ENCODE measurements at places on chromosomes 16 and 17.

DNA sequence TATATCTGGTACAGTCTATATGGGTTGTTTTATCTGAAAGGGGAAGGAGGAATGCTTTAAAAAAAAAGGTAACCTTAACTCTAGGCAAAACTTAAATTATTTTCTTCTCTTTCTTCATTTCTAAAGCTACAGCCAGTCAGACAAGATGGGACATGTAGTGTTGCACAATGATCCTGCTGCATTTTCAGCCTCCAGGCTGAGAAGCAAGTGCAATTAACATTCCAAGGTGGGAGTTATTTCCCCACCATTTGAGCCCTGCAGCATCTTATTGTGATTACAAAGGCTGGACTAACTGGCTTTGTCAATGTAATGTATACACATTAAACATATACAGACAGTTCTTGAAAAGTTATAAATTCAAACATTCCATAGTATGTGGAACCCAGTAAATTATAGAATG lies 22.6 kb upstream of the NF1 start:
- peak; percentile 79 for DNase-seq

- DNase-seq = no peak
Measured at GRCh38 chr16:14109077-14109775, 38.1 kb downstream of the MRTFB start.

- DNase-seq = peak; percentile 98
Measured at GRCh38 chr17:50638966-50639713, 4.5 kb downstream of the ABCC3 start.

- DNase-seq = peak; percentile 28
Measured at GRCh38 chr17:72788950-72789585, 303.4 kb downstream of the SLC39A11 start.

DNA sequence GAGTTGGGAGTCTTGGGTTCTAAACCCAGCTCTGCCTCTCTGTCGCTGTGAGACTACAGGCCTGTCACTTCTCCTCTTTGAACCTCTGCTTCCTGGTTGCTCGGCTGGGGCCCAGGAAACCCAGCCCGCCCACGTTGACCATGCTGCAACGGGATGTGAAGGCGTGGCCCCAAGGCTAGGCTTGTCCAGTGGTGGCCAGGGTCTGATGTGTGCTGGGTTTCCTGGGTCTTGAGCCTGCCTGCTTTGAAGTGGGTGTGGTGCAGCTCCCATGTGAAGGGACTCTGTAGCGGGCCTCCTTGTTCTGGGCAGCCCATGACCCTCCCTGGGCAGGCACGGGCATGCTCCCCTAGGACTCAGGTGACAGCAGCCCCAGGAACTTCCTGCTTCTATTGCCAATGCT lies 82.3 kb downstream of the SDR42E1 start:
- no peak for DNase-seq

GRCh38 chr17:83182620-83183101 lies 103.3 kb downstream of the METRNL start:
- DNase-seq = no peak

GRCh38 chr16:48629531-48629930 lies 19.6 kb upstream of the N4BP1 start:
- DNase-seq = no peak

DNA sequence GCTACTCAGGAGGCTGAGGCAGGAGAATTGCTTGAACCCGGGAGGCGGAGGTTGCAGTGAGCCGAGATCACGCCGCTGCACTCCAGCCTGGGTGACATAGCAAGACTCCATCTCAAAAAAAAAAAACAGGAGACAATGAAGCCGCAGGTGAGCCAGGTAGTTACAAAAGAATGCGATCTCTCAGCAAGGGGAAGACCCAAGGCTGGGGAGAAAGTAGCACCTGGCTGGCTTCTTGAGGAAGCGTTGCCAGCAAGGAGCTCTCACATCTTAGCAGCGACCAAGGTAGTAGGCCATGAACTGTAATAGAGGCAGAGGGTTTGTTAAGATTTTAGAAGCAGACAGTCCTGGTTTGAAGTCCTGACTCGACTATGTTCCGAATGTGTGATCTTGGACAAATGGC lies 175.0 kb downstream of the AIPL1 start:
- no peak for DNase-seq

- DNase-seq = no peak
Measured at GRCh38 chr16:1538804-1539520, 5.5 kb downstream of the TMEM204 start.

DNA sequence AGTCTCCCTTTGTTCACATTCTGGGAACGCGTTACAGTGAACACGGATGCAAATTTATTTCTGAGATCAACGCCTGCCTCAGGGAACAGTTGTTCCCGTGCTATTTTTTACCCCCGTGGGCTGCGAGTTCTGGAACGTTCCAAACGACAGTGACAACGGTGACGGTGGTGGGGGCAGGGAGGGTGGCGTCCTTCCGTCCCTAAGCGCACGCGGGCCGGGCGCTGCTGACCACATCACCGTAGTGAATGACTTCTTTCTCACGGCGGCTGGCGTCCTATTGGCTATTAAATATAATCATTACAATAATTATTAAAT lies 45.1 kb upstream of the SSTR5 start:
- no peak for DNase-seq

DNA sequence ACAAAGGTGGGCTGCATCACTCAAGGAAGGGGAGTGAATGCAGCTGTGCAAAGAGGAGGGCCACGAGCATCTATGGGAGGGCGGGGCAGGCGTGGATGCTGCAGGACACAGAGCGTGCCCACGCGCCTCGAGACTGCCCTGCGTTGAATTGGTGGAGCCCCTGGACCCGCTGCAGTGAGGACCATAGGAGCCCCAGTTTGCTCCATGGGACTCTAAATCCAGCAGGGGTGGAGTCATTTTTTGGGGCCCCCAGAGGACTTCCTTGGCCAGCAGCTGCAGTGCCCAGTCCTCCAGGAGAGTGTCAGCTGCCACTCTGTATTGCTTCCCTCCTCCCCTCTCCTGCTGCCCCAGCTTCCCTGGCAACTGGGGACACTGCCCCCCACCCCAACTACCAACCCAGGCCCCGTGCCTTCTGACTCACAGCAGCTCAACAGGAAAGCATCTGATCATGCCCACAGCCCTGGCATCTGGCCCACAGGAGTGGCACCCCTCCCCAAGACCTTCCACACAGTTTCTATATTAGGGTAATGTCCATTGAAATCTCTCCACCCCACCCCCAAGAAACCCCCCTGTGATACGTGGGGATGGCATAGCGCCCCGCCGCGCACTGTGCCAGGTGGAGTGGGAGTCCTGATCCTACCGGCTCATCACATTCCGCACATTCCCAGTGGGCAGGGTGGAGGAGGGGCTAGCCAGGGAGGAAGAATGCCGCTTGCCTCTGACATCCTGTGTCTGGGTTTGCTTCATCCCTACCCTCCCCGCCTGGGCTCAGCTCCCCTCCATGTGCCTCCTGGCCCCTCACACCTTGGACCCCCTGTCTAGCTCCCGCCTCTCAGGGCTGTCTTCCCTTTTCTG lies 27.8 kb upstream of the ITGA3 start:
- peak; percentile 94 for DNase-seq

- no peak for DNase-seq
Measured at GRCh38 chr17:42087736-42088705, 10.3 kb downstream of the ZNF385C start.

- no peak for DNase-seq
Measured at GRCh38 chr16:52543654-52544053, 3.3 kb downstream of the TOX3 start.

DNA sequence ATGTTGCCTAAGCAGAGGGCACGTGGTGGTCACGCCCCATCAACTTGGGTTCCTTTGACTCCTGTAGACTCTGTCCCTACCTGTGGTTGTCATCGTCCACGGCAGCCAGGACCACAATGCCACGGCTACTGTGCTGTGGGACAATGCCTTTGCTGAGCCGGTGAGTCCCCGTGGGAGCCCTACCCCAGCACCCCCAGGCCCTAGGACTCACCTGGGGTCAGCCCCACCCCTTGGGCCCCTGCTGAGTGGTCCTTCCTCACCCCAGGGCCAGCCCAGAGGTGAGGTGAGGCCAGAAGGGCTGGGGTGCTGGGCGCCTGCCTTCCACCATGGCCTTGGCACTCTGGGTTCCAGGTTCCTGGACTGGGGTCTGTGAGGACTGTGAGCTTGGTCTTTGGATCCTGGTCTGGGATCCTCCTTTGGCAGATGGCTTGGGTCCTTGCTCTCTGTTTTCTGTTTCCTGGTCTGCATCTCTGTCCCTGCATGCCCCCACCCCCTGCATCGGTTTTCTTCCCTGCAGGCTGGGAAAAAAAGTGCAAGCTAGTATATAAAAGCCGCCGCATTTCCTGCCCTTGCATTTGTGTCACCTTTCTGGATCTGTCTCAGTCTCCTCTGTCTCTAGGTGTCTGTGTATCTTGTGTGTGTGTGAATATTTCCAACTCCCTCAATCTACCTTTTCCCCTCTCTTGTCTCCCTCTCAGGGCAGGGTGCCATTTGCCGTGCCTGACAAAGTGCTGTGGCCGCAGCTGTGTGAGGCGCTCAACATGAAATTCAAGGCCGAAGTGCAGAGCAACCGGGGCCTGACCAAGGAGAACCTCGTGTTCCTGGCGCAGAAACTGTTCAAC lies 17.5 kb downstream of the STAT5A start:
- DNase-seq = no peak

GRCh38 chr17:978103-979093 lies 1.2 kb downstream of the NXN start:
- DNase-seq = no peak

DNA sequence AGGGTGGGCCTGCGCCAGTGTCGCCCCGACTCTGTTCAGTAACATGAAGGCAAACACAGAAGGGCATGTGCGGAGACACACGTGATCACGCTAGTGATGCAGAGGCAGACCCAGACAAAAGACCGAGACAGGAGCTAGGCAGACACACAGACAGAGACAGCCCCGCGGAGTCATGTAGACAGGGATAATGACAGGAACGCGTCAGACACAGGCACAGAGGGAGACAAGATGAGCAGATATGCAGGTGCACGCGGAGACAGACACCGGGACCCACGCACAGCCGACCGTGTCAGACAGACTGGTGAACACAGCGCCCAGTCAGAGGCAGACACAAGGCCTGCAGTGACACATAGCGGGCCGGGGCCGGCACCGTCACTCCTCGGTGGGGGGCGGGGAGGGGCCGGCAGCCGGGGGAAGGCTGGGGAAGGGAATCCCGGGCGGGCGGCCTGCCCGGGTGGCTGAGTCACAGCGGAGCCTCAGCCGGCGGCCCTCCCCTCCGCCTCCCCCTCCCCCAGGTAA lies 7.4 kb downstream of the KDM6B start:
- DNase-seq = peak; percentile 74

All from HTR-8/SVneo (cell line).